Posterior cingulate gyrus (tissue), 11 donors: ENCODE measurements at places on chromosomes 2 and 18.

DNA sequence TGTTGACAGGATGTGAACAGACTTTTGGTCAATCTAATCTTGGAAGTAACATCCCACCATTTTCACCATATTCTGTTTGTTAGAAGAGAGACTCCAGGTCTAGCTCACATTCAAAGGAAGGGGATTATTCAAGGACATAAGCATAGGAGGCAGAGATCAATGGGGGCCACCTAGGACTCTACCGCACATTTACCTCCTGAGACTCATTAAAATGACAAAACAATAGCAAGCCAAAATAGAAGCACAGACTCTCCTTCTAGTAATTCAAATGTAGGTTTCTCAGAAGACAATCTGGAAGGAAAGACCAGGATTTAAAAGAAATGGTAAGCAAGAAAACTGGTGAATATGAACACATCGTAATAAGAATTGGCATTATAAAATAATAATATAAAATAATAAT lies 156.4 kb upstream of the KYNU start:
- no peak for DNase-seq

- DNase-seq, result no peak
Observed at GRCh38 chr2:66840321-66841002, 405.5 kb downstream of the MEIS1 start.

GRCh38 chr2:205766779-205767359 lies 84.6 kb downstream of the NRP2 start:
- peak; percentile 85 for DNase-seq

- no peak for DNase-seq
Observed at GRCh38 chr2:234851451-234851850, 100.4 kb upstream of the SH3BP4 start.

DNA sequence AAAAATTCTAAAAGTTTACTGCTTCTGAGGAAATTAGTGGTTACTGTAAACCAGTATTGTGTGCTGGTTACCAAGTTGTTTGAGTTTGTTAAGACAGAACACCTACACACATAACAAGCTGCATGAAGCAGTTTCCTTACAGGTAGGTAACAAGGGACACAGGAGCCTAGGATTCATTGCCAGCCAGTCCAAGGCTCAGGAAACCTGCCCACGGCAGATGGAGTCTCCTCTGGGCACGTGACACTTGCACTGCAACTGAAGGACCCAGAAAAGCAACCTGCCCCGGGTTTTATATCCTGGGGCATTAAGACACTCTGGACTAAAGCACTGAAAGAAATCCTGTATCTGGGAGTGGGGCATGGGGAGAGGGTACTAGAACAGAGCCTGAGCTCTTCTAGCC lies 639.3 kb downstream of the ADCYAP1 start:
- no peak for DNase-seq

DNA sequence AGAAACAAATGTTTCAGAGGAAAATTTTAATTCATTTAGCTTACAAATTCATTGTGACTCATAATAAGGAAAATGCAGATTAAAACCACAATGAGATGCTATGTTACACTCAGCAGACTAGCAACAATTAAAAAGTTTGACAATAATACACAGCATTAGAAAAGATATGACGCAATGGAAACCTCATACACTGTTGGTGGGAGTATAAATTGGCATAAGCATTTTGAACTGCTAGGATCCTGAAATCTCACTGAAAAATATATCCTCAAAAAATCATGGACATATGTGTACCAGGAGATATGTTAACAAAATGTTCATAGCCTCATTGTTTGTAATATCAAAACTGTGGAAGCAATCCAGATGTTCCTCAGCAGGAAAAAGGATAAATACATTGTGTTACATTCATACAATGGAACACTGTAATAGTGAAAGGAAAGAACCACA lies 13.7 kb downstream of the CALCRL start:
- no peak for DNase-seq

- no peak for DNase-seq
Observed at GRCh38 chr18:34097312-34097711, 127.4 kb downstream of the NOL4 start.

- no peak for DNase-seq
Observed at GRCh38 chr2:76958749-76959148, 563.4 kb downstream of the LRRTM4 start.

- peak; percentile 95 for DNase-seq
Observed at GRCh38 chr2:27086724-27087593, at the start of gene KHK. Gene KHK (plus strand): TSS chr2:27086772. CDS start chr2:27087260, 488 bp downstream.

DNA sequence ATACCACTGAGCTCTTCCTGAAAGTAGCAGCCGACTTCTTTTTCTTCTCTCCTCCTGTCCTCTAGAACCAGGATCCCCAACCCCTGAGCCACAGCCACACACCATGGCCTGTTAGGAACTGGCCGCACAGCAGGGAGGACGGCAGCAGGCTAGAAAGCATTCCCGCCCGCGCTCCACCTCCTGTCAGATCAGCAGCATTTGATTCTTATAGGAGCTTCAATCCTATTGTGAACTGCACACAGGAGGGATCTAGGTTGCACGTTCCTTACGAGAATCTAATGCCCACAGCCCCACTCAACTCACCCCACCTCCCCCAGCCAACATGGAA lies 179.1 kb upstream of the SH3BP4 start:
- no peak for DNase-seq

GRCh38 chr18:76265497-76266235 lies 229.4 kb downstream of the ZNF516 start:
- no peak for DNase-seq

- no peak for DNase-seq
Observed at GRCh38 chr2:29743516-29743915, 177.9 kb downstream of the ALK start.

DNA sequence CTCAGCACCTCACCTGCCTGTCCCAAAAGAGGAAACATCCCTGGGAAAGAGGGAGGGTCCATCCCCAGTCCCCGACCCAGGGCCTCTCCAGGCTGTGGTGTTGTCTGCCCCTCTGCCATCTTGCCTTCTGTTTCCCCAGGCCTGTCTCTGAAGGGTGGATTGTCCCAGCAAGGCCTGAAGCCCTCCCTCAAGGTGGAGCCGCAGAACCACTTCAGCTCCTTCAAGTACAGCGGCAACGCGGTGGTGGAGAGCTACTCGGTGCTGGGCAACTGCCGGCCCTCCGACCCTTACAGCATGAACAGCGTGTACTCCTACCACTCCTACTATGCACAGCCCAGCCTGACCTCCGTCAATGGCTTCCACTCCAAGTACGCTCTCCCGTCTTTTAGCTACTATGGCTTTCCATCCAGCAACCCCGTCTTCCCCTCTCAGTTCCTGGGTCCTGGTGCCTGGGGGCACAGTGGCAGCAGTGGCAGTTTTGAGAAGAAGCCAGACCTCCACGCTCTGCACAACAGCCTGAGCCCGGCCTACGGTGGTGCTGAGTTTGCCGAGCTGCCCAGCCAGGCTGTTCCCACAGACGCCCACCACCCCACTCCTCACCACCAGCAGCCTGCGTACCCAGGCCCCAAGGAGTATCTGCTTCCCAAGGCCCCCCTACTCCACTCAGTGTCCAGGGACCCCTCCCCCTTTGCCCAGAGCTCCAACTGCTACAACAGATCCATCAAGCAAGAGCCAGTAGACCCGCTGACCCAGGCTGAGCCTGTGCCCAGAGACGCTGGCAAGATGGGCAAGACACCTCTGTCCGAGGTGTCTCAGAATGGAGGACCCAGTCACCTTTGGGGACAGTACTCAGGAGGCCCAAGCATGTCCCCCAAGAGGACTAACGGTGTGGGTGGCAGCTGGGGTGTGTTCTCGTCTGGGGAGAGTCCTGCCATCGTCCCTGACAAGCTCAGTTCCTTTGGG lies 47.2 kb downstream of the BOLA3 start:
- DNase-seq, result no peak
